ENCODE measurements at places on chromosomes 6 and 20.

GRCh38 chr6:116518621-116519368, 7.4 kb downstream of the CALHM5 start:
- no peak overlapping the region for H3K27ac ChIP-seq
- no peak for DNase-seq
- peaks cover 25% of the 10 kb centered on the region for H3K36me3 ChIP-seq
- no peaks in the 10 kb centered on the region for H3K27me3 ChIP-seq
- H3K4me3 ChIP-seq: no peak overlapping the region

DNA sequence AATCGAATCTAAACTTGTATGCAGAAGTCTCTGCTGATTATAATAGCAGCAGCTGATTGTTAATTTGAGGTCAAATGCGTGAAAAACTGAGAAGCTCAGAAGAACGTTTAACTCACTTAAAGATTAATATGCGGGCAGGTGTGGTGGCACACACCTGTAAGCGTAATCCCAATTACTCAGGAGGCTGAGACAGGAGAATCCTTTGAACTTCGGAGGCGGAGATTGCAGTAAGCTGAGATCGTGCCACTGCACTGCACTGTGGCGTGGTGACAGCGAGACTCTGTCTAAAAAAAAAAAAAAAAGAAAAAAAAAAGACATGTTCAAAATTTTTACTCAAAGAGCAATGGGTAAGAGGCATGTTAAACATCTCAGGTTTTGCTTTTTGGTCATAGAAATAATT, 1370.8 kb downstream of the GRIK2 start:
- H3K4me1 ChIP-seq: no peaks in the 10 kb centered on the region
- no peaks in the 10 kb centered on the region for H3K36me3 ChIP-seq
- no peaks in the 10 kb centered on the region for H3K27me3 ChIP-seq
- H3K4me3 ChIP-seq: no peak overlapping the region
- no peak overlapping the region for H3K27ac ChIP-seq

DNA sequence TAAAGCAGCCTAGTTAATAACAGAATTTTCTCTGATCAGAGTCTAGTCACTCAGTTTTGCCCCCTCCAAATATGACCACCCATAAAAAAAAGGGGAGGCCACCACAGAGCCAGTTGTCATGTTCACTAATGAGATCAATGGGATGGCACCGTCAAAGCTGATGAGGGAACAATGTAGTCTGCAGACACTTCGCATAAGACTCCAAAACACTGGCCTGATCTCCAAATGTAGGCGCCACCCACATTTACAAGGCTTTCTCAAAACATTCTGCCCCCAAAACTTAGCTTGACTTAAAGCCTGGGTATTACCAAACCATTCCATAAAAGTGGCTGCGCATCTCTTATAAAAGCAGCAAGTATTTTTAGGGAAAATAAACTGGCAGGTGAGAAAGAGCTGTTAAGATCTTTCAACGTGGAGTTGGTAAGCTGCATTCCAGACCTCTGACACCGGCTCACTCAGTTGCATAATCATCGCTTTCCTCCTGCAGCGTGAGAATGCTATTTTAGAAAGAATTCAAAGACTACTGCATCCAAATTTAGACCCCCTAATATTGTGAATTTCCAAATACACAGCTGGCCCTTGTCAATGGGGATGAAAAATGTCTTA, 59.3 kb downstream of the TBC1D7 start:
- H3K27me3 ChIP-seq: no peaks in the 10 kb centered on the region
- DNase-seq: no peak
- no peaks in the 10 kb centered on the region for H3K36me3 ChIP-seq
- peaks cover 2% of the 10 kb centered on the region for H3K4me1 ChIP-seq
- H3K27ac ChIP-seq: no peak overlapping the region

GRCh38 chr6:140203661-140204147, 829.3 kb upstream of the CITED2 start:
- no peak overlapping the region for H3K4me3 ChIP-seq
- no peaks in the 10 kb centered on the region for H3K36me3 ChIP-seq
- H3K27me3 ChIP-seq: no peaks in the 10 kb centered on the region

DNA sequence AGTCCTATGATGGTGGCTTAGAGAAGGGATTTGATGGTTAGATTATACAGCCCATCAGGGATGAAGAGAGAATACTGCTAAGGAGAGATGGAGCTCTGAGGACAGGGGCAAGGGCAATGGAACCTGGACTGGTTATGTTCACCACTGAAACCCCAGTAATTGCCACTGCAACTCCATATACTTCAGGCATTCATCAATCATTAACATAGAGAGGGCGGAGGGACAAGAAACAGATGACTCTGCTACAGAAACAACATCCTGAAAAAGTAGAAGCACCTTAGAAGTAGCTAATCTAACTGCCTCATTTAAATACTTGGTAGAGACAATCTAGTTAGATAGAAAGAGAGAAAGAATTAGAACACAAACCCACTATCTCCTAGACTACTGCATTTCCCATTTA, 89.8 kb downstream of the MDN1 start:
- H3K36me3 ChIP-seq: peaks cover 15% of the 10 kb centered on the region
- H3K27me3 ChIP-seq: no peaks in the 10 kb centered on the region

- H3K4me1 ChIP-seq: peaks cover 25% of the 10 kb centered on the region
- no peak overlapping the region for H3K4me3 ChIP-seq
- DNase-seq: no peak
- no peaks in the 10 kb centered on the region for H3K27me3 ChIP-seq
- H3K36me3 ChIP-seq: no peaks in the 10 kb centered on the region
Observed at GRCh38 chr6:33840048-33840926, 36.5 kb upstream of the MLN start.

DNA sequence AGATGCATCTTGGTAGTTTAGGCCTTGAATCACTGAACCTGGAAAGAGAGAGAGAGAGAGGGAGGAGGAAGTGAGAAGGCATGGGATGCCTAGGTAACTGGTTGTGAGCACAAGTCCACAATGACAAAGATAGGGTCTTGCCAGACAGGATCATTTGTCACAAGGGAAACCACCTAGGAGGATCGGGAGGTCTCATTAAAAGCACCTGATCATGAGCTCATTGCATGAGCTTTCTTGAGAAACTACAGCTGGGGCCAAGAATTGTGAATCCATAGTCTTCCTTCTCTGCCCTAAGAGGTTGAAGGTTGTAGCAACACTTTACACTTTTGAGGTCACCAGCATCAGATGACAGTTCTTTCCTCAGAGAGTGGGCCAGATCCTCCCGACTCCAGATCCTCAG, 195.7 kb downstream of the CD83 start:
- H3K4me3 ChIP-seq: no peak overlapping the region
- no peak overlapping the region for H3K27ac ChIP-seq
- no peaks in the 10 kb centered on the region for H3K27me3 ChIP-seq
- DNase-seq: no peak
- no peaks in the 10 kb centered on the region for H3K4me1 ChIP-seq

DNA sequence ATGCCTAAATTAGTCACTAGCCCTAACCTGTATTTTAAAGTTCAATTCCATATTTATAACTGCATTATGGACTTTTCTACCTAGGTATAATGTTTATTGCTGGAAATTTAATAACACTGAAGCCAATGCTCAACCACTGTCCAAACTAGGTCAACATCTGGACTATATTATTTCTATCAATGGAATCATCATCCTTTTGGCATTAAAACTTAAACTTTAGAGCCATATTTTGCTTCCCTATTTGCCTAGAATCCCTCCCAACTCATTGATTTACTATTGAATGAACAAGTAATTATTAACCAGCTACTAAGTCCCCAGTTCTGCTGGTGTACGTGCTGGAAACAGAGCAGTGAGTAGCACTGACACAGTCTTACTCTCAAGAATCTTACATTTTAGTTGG, 291.7 kb upstream of the SPTLC3 start:
- no peaks in the 10 kb centered on the region for H3K36me3 ChIP-seq
- no peak overlapping the region for H3K27ac ChIP-seq
- no peak overlapping the region for H3K4me3 ChIP-seq

- no peak overlapping the region for H3K4me3 ChIP-seq
- H3K27ac ChIP-seq: no peak overlapping the region
- peak; percentile 5 for DNase-seq
Observed at GRCh38 chr6:100633096-100633777, 168.5 kb upstream of the SIM1 start.

DNA sequence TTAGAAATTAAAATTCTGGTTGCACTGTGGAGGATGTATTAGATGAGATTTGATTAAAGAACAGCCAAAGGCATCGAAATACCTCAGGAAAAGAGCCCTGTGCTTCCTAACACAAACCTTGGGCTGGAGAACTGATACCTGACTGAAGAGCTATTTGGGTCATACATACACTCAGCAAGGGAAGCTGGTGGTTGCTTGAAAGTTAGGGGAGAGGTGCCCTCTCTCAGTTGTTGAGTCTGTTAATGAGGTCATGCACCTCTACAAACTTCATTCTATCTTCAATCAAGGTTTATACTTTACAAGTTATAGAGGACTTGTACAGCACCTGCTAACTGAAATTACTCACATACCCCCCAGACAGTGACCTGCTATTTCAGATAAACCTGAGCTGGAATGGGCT, 25.5 kb downstream of the FAM184A start:
- H3K27ac ChIP-seq: no peak overlapping the region
- H3K36me3 ChIP-seq: no peaks in the 10 kb centered on the region
- no peak overlapping the region for H3K4me3 ChIP-seq
- H3K27me3 ChIP-seq: no peaks in the 10 kb centered on the region

DNA sequence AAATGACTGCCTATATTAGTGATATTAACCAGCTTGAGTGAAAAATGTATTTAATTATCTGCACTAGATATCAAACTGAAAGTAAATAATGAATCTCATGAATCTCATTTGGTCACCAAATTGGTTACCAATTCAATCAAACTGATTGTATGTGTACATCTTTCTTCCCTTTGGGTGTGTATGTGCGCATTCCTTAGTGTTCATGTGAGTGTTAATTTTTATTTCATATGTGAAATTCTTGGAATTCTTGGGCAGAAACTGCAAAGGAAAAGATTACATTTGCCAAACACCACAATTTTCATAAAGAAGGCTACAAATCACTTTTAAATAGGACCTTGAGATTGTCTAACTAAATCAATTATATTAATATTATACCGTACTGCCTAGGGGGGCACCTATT, 648.4 kb upstream of the MARCKS start:
- H3K4me1 ChIP-seq: no peaks in the 10 kb centered on the region
- H3K27ac ChIP-seq: no peak overlapping the region
- H3K27me3 ChIP-seq: no peaks in the 10 kb centered on the region
- H3K4me3 ChIP-seq: no peak overlapping the region
- no peak for DNase-seq
- H3K36me3 ChIP-seq: no peaks in the 10 kb centered on the region

GRCh38 chr6:107132330-107132954, 17.1 kb upstream of the BEND3 start:
- H3K4me1 ChIP-seq: no peaks in the 10 kb centered on the region
- no peaks in the 10 kb centered on the region for H3K36me3 ChIP-seq
- H3K4me3 ChIP-seq: no peak overlapping the region
- no peak overlapping the region for H3K27ac ChIP-seq

DNA sequence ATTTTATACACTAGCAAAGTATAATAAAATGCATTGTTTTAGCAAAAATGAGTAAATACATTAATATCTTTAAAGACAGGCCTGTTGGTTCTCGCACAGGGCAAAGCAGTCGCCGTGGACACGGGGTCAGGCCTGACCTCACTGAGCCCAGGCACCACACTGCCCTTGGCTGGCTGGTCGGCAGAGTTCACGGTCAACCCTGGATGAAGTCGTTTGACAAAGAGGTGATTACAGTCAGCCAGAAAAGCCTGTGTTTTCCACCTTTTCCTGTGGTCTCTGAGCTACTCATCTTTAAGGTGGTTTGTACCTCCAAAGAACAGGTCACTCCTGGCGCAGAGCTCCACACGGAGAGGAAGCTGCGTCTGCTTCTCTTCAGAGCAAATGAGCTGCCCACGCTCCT, 191.5 kb downstream of the DLL1 start:
- no peaks in the 10 kb centered on the region for H3K36me3 ChIP-seq
- H3K27ac ChIP-seq: no peak overlapping the region
- DNase-seq: no peak
- no peaks in the 10 kb centered on the region for H3K4me1 ChIP-seq
- no peak overlapping the region for H3K4me3 ChIP-seq
- H3K27me3 ChIP-seq: no peaks in the 10 kb centered on the region

GRCh38 chr6:67811239-67812037, 823.6 kb upstream of the ADGRB3 start:
- no peaks in the 10 kb centered on the region for H3K36me3 ChIP-seq
- H3K4me1 ChIP-seq: no peaks in the 10 kb centered on the region
- no peaks in the 10 kb centered on the region for H3K27me3 ChIP-seq
- no peak for DNase-seq
- H3K27ac ChIP-seq: no peak overlapping the region

GRCh38 chr6:18489335-18489734, 102.2 kb downstream of the RNF144B start:
- no peak for DNase-seq
- H3K27ac ChIP-seq: no peak overlapping the region
- H3K27me3 ChIP-seq: no peaks in the 10 kb centered on the region
- H3K4me3 ChIP-seq: no peak overlapping the region
- H3K36me3 ChIP-seq: no peaks in the 10 kb centered on the region

DNA sequence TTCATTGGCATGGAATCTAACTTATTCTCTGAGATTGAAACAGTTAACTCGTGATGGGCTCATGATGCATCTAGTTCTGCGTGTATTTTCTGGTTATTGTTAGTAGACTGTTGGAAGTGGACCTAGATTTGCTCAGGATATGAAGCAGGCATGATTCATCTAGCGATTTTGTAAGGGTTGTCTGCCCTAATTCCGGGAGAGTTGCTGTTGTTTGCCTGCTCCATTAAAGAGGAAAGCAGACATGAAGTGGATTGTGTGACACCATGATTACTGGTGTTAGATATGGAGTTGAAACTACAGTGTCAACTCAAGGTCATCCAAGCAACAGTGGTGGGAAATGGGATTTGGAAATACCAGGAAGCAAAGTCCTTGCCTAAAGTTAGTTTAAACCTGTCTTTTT, 41.0 kb downstream of the SOX4 start:
- H3K27ac ChIP-seq: no peak overlapping the region
- no peaks in the 10 kb centered on the region for H3K27me3 ChIP-seq

- no peaks in the 10 kb centered on the region for H3K36me3 ChIP-seq
- H3K27ac ChIP-seq: no peak overlapping the region
- DNase-seq: no peak
- no peak overlapping the region for H3K4me3 ChIP-seq
Observed at GRCh38 chr20:37961066-37961465, 58.1 kb downstream of the VSTM2L start.

DNA sequence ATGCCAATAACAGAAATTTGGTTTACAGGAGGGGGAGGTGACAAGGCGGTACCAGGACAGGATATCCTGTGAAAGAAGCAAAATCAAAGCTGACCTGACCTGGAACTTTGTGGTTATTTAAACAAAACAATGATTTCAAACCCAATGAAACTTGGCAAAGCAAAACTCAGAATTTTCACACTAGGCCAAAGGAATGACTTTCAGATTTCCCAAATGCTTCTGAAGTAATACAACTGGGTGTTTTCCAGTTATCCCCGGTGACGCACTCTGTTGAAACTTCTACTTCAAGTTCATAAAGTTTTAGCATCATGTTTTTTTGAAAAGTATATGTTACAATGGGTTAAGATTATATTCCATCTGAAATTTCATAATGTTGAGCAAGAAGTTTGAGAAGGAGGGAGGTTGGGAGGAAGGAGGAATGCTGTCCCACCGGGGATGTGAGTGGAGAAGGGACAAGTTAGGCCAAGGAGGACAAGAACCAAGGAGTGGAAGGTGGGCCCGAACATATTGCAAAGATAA, 78.1 kb upstream of the TRAF3IP2 start:
- no peak for DNase-seq
- peaks cover 17% of the 10 kb centered on the region for H3K36me3 ChIP-seq
- H3K4me3 ChIP-seq: no peak overlapping the region
